ENCODE measurements at places on chromosomes 6 and 20. TPM values are rescaled to one million over a fixed set of nuclear protein-coding genes. Genes with fewer than 3 reads are reported as not detected.

- H3K4me3 ChIP-seq = no peak overlapping the region
- H3K27ac ChIP-seq = no peak overlapping the region
- DNase-seq = no peak
- no peaks in the 10 kb centered on the region for H3K36me3 ChIP-seq
- H3K27me3 ChIP-seq = no peaks in the 10 kb centered on the region
Observed at GRCh38 chr6:77551135-77551534, 87.8 kb upstream of the HTR1B start.

DNA sequence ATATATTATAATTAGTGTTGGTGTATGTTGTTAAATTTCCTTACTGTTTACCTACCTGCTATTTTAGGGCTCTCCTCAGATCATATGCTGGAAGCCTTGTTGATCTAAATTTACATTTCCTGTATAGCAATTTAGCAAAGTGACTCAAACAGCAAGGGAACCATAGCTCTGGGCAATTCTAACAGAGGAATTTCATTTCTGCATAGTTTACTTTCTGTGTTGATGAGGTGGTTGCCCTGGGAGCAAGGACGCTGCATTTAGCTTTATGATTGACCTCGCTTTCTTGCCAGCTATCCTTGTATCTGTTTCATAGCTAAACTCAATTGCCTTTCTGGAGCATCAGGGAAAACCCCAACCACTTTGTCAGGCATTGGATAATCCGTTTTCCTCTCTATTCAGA is 810.8 kb downstream of the GRIK2 start:
- no peak for DNase-seq
- H3K36me3 ChIP-seq = no peaks in the 10 kb centered on the region
- H3K27ac ChIP-seq = no peak overlapping the region
- no peaks in the 10 kb centered on the region for H3K27me3 ChIP-seq
- H3K4me1 ChIP-seq = no peaks in the 10 kb centered on the region

- peaks cover 5% of the 10 kb centered on the region for H3K4me1 ChIP-seq
- no peak for DNase-seq
- no peaks in the 10 kb centered on the region for H3K27me3 ChIP-seq
- H3K36me3 ChIP-seq = no peaks in the 10 kb centered on the region
- no peak overlapping the region for H3K4me3 ChIP-seq
Observed at GRCh38 chr6:1802491-1803395, 193.0 kb downstream of the FOXC1 start.

The STX11 gene
- total RNA-seq = 26.4 TPM

- H3K4me1 ChIP-seq = peaks cover 30% of the 10 kb centered on the region
- H3K36me3 ChIP-seq = peaks cover 15% of the 10 kb centered on the region
- DNase-seq = no peak
Observed at GRCh38 chr20:5822569-5822968, 72.4 kb downstream of the SHLD1 start.

The UBE2C gene
- total RNA-seq = 3.3 TPM

DNA sequence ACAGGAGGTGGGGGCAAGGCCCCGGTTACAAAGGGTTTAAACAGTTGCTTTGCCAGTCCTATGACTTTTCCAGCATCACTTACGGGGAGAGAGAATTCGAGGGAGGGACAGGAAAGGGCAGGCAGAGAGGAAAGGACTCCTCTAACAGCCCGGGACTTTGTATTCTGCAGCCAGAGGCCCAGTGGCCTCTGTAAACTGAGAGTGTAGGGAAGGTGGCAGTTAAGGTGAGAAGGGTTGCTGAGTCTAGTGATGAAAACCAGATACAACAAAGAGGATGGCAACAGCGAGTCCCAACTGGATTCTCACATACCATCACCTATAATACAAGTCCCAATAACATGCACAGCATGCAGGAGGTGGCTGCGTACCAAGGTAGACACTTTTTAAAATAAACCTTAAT is 13.5 kb downstream of the PLAGL2 start:
- H3K27ac ChIP-seq = no peak overlapping the region
- peaks cover 55% of the 10 kb centered on the region for H3K36me3 ChIP-seq
- no peaks in the 10 kb centered on the region for H3K27me3 ChIP-seq
- no peak for DNase-seq
- peaks cover 13% of the 10 kb centered on the region for H3K4me1 ChIP-seq
- H3K4me3 ChIP-seq = no peak overlapping the region

GRCh38 chr6:63859528-63859927 is 223.9 kb downstream of the PHF3 start:
- no peaks in the 10 kb centered on the region for H3K4me1 ChIP-seq
- no peaks in the 10 kb centered on the region for H3K36me3 ChIP-seq
- no peaks in the 10 kb centered on the region for H3K27me3 ChIP-seq
- no peak overlapping the region for H3K4me3 ChIP-seq

- no peaks in the 10 kb centered on the region for H3K36me3 ChIP-seq
- no peaks in the 10 kb centered on the region for H3K4me1 ChIP-seq
- DNase-seq = no peak
- H3K4me3 ChIP-seq = no peak overlapping the region
- H3K27ac ChIP-seq = no peak overlapping the region
Observed at GRCh38 chr6:151917531-151918329, 110.2 kb downstream of the ESR1 start.
